ENCODE measurements at places on chromosomes 11 and 22.

DNA sequence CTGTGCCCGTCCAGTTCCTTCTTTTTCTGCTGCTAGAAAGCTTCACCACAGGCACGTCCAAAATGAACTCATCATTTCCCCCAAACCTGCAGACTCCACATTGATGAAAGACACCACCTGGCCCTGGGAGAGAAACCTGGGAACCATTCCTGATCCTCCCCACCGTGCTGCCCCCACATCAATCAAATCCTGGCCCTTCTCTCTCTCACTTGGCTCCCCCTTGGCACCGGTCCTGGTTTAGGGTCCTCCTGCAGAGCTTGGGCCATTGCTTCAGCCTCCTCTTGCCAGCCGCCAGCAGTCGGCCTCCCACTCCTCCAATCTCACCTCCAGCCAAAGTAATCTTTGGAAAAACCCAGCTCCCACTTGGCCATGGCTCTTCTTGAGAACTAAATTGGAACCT lies 38.5 kb downstream of the RIBC2 start:
- no peak for DNase-seq

DNA sequence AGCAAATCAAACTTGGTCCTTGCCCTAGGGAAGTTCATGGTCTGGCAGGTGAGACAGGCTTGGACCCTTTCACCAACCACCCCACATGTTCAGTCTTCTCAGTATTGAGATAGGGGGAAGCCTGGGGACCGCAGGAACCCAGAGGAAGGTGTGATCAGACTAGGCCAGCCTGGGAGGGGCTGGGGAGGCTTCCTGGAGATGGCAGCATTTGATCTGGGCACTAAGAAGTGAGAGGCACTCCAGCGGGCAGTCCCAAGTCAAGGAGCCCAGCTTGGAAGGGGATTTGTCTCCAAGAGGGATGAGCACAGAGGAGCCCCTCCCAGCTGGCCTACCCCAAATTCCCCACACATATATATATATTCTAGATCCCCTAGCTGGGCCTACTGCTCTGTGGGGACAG lies 5.4 kb downstream of the LRRC32 start:
- no peak for DNase-seq

DNA sequence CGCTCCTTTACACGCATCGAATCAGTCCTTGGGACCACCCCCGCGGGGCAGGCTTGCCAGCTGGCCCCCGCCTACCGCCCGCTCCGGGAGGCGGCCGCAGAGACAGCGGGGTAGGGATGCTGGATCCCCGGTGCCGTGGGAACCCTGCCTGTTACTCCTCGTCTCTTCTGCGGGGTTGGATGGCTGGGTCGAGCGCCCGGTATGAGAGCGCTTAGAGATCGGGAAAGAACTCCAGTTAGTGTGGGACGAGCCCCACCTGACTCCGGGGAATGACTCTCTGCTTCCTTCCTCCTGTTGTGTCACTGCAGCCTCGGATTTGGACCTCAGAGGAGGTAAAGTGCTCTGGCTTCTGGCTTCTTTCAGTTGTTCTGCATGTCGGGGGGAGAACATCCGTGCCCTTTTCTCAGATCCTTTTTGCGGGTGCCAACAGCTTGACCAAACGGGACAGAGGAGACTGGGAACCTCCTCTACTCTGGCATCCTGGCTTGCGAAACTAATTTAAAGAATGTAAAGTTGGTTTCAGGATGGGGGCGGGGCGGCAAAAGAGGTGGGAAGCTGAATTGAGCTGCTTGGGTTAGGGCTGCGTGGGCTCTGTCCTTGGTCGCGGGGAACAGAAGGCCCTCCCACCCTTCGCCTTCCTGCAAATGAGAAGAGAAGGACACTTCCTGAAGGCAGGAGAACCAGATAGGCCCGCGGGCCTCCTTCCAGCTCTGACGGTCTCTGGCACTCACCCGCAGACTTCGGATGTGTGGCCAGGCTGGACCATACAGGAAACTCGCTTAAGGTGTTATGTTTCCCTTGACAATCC lies 938 bp downstream of the LAYN start:
- peak; percentile 51 for DNase-seq

- no peak for DNase-seq
These were observed 924.7 kb downstream of the OPCML start for GRCh38 chr11:132607575-132607974.

- DNase-seq, result peak; percentile 81
These were observed 49.0 kb downstream of the OR4D9 start for GRCh38 chr11:59560290-59560701.

DNA sequence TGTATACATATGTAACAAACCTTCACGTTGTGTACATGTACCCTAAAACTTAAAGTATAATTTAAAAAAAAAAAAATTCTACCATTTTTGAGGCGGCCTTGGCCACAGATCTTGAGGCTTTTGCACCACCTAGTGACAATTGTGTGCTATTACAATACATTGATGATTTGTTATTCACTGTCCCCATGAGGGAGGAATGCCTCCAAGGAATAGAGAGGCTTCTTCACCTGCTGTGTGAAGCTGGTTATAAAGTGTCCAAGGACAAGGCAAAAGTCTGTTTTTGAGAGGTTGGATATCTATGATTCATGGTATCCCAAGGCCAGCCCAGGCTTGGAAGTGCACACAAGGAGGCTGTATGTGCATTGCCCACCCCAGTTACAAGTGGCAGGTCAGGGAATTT lies 30.7 kb downstream of the SLC22A25 start:
- no peak for DNase-seq

- no peak for DNase-seq
These were observed 292.7 kb downstream of the OPCML start for GRCh38 chr11:133239575-133239974.
